ENCODE measurements at places on chromosomes 3 and 15.

DNA sequence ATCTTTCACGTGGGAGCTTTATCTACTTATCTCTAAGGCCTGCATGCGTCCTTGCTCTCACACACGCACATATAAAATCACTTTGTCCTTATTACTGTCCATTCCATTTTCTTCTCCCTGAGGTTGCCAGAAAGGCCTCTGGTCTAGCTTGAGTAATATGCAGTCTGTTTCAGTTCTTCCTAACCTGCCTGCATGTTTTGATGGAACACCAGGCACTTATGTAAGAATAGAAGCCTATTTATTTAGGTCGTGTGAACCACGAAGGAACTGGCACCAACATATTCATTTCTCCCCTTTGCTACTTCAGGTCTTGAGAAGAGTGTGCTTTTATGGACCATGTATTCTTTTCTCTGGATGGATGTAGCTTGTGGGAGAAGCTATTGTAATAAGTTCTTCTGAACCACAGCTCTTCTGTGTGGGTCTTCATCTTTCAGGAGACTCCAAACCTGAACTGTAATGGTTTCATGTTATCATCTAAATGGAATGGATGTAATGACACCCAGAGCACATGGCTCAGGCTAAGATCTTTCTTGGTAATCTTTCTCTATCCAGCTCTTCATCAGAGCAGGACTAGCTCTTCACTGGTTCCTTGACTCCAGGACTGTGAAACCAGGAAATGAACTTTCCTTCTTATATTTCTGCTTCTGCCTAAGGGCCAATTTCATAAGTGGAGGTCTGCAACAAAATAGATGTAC, 53.8 kb downstream of the UBE2E2 start:
- DNase-seq = peak; percentile 29

GRCh38 chr3:127858521-127858920, 36.2 kb upstream of the MGLL start:
- no peak for DNase-seq

GRCh38 chr3:78090382-78090781, 1050.5 kb downstream of the ROBO2 start:
- DNase-seq = no peak

DNA sequence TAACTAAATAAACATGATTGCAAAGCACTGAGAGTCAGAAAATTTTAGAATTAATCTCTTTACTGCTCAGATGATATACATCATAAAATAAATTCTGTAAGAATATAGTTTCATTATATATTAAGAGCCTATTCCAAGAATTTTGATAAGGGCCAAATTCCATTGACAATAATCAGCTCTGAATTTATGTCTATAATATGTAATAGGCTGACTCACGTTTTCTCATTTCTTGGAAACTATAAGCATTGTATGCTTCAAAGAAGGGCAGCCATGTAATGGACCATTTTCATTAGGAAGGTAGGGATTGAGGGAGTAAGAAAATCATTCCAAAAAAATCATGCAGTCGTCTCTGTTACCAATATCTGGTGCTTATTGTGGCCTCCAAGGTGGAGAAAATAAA, 315.9 kb downstream of the ZIC4 start:
- peak; percentile 6 for DNase-seq

DNA sequence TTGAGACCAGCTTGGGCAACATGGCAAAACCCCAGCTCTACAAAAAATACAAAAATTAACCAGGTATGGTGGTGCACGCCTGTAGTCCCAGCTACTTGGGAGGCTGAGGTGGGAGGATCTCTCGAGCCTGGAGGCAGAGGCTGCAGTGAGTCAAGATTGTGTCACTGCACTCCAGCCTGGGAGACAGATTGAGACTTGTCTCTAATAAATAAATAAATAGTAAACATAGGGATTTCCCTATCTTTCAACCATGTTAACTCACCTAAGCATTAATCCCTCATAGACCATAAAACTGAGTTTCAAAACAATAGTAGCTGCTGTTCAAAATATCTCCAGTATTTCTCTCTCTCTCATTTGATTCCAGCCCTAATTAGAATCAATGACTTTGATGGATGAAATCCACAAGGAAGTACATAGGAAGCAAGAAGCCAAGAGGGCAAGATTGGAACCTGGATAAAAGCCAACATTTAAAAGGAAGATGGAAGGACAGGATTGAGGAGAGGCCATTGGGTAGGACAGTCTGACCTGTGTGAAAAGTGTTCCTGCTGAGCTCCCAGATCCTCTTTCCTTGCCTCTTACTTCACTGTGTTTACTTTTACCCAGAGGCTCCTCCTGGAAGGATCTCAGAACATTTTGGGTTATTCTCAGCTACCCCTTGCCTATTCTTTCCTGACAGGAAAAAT, 12.4 kb upstream of the TTBK2 start:
- DNase-seq = no peak

- DNase-seq = no peak
Measured at GRCh38 chr15:91413142-91413541, 313.1 kb downstream of the SV2B start.

- peak; percentile 62 for DNase-seq
Measured at GRCh38 chr15:44713006-44713966, 2.0 kb downstream of the B2M start.

DNA sequence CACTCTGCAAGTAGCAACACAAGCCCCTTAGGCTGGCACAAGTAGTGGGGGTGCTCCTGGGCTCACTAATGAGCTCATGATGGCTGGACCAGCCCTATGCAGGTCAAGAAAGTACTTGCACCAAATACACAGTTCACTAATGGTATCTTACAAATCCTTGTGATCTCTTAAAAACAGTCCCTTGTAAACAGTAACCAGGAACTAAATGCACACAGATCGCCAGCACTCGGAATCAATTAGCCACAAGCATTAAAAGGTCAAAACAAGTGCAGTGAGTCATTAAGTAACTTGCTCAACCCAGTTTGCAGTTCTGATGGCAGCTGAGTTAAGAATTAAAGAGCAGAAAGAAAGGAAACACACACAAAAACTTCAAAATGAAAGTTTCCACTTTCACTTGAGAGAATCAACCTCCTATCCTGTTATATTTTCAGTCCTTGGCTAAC, 43.2 kb downstream of the ARHGEF3 start:
- DNase-seq = peak; percentile 86

- no peak for DNase-seq
Measured at GRCh38 chr3:191915712-191916111, 454.7 kb downstream of the PYDC2 start.

All from EH (cell line).